ENCODE measurements at places on chromosomes 4 and X.
A peak's percentile ranks its signal among the peaks of the same experiment; 100 is the strongest.

DNA sequence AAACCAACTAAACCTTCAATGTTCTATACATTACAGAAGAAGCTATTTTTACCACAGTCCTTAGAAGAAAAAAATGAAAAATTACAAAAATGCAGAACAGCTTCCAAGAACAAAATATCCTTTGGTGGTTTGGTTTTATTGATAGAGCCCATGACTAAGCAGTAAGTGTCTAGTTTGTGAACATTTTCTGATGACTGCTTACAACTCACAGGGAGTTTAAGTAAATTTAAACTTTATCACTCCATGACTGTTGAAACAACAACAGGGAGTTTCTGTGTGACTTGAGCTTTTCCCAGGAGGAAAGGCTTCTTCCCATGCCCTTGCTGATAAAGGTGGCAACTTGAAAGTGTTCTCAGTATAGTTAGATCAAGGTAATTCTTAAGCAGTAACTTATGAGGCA lies 2.9 kb downstream of the PF4 start:
- no peak for DNase-seq

DNA sequence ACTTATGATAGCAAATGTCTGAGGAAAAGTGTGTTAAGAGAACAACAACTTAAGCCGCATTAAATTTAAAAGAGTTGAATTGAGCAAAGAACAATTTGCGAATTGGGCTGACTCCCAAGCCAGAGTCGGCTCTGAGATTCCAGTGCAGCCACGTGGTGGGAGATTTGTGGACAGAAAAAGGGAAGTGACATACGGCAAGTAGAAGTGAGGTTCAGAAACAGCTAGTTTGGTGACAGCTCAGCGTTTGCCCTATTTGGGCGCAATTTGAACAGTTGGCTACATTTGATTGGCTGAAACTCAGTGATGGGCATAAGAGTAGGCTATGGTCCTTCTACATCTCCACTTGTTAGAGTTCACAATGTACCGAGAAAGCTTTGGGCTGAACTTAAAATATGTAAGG lies 124.0 kb downstream of the PRKX start:
- no peak for DNase-seq

DNA sequence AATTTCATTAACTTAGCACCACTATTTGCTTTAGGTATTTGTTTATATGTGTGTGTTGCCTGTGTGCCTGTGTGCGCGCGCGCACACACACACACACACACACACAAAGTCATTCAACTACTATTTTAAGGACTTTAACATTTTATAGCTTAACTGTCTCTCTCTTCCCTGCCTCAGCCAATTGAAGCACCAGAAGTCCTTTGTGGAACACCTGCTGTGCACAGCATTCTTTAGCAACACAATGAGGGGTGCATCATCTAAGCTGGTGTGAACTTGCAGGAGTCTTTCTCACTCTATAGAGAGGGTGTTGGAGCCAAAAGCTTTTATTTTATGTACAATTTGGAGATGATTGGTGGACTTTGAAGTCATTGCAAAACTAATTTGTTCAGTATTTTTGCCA lies 31.3 kb downstream of the SLIT2 start:
- DNase-seq, result no peak

DNA sequence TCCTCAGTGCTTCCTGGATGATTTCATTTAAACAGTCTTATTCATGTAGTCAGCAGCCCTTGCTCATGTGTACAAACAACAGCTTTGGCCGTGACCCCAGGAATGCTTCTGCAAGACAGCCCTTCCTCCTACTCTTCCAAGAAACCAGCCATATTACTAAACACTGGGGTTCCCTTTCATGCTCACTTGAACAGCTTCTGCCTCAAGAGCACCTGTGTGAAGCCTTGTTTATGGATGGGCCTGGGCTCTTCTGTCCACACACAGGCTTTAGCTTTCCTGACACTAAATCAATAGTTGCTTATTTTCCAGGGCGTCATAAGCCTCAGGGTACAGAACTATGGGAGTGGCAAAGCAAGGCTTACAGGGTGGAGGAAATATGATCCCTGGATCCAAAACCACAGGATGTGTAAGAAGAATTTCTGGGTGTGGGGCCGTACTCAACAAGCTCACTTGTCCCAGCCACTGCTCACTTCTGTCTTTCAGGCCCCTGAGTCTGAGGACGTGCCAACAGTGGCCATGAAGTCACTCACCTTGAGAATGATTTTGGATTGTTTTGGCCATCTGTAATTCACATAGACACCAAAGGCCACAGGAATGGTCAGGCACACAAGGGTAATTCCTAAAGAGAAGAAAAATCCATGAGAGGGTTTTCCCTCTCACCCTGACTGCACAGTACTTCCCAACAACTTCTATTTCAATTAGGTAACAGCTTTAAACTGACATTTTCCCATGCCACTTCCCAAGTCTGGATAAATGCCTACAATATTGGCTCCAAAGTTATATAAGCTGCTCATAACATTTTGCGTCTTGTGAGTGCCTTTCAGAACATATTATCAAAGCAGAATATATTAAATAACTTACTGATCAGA lies 17.7 kb downstream of the SLC10A6 start:
- no peak for DNase-seq

- DNase-seq, result no peak
Observed at GRCh38 chrX:102745857-102746584, 25.5 kb downstream of the GPRASP3 start.

DNA sequence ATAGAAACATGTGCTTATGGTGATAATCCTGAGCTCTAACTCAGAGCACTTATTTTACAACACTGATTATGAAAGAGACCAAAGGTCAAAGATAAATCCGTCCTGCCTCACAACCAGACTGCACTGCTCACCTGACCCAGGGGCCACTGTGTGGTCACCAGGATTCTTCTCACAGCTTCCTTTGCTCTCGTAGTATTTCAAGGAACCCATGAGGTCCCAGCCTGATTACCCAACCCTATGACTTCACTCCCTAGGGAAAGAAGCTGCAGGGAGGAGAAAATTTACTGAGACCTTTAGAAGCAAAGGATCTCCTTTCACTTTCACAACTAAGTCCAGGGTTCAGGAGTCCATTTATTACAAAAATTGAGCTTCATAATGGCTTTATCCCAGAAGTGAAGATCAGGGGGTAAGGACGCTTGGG lies 9.6 kb downstream of the SLC25A5 start:
- DNase-seq, result peak; percentile 92

DNA sequence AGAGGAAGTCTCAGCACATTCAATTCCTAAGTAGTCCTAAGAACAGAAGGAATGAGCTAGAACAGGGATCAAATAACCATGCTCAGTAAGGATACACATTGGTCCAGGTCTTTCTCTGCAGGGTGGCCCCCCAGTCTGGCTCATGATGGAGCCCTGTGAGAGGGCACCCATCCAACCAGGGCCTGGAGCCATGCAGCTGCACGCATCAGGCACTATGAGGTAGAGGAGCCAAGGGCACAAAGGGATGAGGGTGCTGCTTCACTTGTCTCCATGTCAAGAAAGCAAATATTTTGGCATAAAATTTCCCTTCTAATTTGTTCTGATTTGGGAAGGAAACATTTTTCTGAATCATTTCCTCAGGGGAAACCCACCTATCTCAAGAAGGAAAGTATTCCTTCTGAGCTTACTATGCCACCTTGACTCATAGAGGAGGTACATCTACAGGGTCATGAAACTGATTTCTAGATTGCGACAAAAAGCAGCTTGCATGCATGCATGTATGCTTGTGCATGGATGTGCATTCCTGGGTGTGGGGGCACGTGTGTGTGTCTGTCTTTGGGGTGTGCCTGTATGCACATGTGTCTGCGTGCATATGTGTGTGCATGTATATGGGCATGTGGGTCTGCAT lies 600.3 kb downstream of the MID1IP1 start:
- no peak for DNase-seq

GRCh38 chr4:14653338-14653737 lies 348.9 kb upstream of the CPEB2 start:
- no peak for DNase-seq

DNA sequence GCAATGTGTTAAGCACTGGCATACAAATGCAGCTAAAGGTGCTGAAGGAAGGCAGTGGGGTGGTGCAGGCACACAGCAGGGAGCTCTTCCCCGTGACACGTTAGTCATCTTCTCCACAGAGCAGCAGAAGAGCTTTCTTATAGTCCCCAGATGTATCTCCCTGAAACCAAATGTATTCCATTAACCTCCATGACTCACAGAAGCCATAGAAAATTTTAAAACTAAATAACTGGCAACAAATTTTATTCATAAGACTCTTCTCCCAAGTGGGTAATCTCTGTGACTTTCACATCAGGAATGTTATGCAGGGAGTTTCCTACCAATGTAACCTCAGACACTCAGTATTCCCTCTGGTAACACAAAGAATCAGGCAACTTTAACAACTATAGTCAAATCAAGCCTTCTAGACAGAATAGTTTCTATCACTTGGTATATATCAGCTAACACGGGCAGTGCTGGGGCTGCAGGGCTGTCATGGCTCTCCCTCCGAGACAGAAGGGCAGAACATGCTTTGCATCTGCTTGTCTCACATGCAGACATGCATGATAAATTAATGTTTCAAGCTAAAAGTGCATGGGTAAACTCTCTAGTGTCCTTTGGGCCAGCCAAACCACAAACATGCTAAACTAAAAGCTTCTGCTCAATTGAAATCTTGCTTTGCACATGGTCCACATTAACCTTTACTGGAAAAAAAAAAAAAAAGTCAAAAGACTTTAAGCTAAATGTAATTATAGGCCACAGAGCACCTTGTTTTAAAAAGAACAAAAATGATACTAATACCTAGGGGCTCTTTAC lies 28.2 kb downstream of the ANXA5 start:
- DNase-seq, result no peak

GRCh38 chr4:13985837-13986236 lies 358.3 kb upstream of the BOD1L1 start:
- DNase-seq, result no peak

GRCh38 chr4:110449947-110450346 lies 26.0 kb upstream of the ENPEP start:
- no peak for DNase-seq

- DNase-seq, result no peak
Observed at GRCh38 chr4:574346-575161, 1.5 kb downstream of the TMEM271 start.

DNA sequence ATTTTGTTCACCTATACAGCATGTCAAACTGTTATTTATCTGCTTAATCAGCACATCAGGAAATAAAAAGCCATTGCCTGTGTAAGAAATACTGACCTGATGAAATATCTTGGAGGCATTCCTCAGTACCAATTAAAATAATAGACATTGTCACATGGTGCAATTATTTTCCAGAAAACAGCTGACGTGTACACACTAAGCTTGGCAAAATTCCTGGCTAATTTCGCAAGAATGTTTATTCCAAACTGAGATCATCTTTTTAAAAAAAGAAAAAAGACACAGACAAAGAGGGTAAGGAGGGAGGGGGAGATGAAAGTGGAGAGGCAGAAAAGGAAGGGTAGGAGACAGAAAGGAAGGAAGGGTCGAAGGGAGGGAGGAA lies 61.9 kb upstream of the NFKB1 start:
- no peak for DNase-seq

DNA sequence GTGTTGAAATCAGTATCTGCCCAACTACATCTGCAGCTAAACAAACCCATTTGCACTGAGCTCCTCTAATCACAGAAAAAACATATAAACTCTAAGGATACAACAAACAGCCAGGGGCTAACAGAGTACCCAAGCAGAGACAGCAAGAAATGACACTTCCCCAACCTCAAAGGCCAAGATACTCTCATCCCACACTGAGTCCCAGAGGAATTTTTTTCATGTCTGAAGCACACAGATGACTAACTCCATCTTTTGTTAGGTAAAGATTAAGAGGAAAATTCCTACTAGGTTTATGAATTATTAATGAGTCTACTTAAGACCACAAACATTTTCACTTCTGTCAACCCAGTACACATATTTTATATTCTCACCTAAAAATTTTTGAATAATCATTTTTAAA lies 31.6 kb downstream of the SEPSECS start:
- no peak for DNase-seq

- DNase-seq, result no peak
Observed at GRCh38 chr4:62917649-62918048, 1491.6 kb downstream of the TECRL start.

GRCh38 chr4:146379744-146380143 lies 142.0 kb downstream of the SLC10A7 start:
- peak; percentile 31 for DNase-seq

DNA sequence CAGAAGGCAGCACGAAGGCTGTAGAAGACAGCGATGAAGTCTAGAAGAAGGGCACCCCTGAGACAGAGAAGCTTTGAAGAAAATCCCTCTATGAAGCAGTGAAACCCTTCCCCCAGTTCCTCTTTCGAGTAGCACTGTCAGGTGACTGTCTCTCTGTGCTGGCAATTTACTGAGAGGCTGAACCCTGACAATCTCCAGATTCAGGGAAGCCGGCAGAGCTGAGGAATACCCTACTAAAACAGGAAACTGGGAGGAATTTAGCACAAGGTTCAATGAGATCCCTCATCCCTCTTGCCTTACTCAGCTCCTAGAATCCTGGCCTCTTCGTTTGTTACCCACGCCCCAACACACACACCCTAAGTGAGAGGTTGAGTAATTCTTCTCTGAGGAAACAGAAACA lies 239.7 kb upstream of the NOCT start:
- no peak for DNase-seq

DNA sequence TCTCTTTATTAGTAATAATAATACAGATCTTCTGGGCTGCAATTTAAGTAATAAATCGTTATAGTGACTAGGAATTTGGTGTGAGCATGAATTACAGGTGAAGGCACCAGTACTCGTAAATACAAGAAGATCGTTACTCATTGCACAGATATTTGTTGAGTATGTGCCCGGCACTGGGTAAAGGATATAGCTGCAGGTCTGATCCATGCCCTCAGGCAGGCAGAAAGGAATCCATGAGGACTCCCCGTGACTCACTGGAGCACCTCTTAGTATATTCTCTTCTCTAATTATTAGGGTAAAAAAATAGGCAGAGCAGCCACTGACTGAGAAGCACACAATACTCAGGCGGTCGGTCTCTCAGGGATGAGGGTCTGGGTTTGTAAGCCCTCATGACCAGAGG lies 868.3 kb downstream of the RAB28 start:
- DNase-seq, result no peak

GRCh38 chr4:186712690-186713089 lies 11.0 kb downstream of the FAT1 start:
- no peak for DNase-seq

DNA sequence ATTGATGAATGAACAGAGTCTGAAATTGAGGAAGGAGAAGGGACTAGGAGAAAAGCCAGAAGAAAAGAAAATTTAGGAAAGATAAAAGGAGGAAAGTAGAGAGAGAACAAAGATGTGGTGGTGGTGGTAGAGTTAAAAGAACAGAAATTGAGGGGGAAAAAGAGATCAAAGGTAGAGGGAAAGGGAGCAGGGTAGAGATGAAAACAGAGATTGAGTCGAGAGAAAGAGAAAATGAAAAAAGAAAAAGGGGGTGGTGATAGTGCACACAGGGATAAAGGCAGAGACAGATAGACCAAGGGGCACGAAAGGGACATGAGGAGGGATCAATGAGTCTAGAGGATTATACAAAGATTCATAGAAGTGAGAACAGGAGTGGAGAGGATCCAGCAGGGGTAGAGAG lies 3.9 kb downstream of the ALAS2 start:
- DNase-seq, result no peak

DNA sequence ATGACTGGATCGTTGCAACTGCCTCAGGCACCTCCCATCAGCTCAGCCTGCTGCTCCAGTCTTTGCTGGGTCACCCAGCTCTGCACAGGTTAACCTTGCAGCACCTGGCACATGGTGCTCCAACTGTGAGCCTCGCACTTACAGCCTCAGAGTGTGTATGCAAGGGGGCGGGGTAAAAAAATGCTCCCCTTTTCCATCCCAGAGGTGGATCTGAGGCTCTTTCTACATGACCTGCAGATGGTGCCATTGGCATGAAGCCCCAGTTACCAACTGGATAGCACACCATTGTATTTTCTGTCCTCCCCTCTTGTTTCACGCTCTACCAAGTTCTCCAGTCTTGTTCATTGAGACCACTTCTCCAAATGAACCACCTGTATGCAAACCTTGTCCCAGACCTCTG lies 46.2 kb upstream of the TRPC3 start:
- DNase-seq, result no peak

Measured in Caco-2 (cell line).